ENCODE measurements at places on chromosomes 6 and 20.

DNA sequence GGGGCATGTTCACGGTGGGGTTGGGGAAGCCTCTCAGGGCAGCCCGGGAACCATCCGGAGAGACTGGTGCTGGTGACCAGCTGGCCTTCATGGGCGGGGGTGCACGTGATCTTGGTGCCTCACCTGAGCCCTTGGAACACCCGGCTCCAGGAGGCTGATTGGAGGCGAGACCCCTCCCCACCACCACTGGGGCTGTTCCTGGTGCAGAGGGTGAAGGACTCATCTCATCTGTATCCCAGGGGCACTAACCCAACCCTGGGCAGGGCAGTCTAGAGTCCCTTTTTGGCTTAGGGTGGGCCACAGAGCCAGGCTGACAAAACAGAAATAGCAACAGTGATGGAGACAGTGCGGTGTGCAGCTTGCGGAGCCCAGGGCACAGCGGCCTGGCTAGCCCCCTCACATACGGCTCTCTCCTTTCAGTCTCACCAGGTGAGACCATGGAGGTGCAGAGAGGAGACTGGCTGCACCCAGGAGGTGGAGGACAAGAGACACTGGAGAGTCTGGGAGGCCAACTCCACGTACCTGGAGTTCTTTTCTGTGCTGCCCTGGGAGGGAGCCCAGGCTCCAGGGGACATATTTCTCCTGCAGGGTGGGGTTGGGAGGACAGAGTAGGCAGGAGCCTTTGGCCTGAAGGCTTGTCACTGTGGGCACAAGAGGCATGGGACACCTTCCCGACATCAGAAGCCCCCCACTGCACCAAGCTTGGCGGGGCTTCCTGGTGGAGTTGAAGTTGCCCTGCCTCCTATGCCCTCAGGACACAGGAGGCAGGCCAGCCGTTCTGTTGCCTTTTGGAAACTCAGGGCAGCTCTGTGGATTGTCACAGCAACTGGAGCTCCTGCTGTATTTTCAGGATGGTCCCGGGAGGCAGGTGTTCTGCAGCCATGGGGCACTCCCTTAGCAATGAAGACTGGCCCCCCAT, 106.0 kb downstream of the SYCP2 start:
- no peak for DNase-seq

DNA sequence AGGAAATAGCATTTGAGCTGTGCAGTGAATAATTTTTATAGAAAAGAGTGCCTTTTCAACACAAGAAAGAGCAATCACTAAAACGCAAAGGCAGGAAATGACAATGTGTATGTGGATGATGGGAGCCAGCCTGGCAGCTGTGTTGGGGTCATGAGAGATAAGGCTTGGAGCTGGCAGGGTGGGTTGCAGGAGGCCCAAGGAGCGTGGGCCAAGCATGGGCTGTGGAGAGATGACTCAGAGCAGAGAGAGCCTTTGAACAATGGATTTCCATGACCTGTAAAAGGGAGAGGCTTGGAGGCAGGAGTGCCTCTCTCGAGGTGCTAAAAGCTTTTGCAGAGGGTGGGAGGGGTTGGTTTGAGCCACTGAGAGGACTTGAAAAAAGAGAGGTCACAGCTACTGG, 6.6 kb upstream of the TBC1D7 start:
- peak; percentile 78 for DNase-seq

GRCh38 chr6:360764-361373, 30.7 kb upstream of the IRF4 start:
- no peak for DNase-seq

DNA sequence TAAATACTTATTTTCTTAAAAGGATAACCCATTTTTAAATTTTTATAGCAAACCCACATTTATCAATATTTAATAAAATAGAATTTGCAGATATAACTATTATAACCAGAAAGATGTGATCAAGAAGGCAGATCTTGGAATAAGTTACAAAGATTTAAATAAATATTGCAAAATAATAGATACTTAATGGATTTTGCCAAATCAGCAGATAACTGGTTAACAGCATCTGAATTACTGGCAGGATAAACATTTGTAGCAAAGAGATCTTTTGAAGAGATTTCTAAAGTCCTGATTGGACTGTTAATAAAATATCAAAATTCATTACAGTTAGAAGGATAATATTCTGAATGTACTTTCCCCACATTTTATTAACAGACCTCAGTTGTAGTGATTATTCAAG, 144.2 kb downstream of the PDSS2 start:
- no peak for DNase-seq

- DNase-seq, result no peak
These were observed 34.1 kb downstream of the PDE10A start for GRCh38 chr6:165628955-165629354.

DNA sequence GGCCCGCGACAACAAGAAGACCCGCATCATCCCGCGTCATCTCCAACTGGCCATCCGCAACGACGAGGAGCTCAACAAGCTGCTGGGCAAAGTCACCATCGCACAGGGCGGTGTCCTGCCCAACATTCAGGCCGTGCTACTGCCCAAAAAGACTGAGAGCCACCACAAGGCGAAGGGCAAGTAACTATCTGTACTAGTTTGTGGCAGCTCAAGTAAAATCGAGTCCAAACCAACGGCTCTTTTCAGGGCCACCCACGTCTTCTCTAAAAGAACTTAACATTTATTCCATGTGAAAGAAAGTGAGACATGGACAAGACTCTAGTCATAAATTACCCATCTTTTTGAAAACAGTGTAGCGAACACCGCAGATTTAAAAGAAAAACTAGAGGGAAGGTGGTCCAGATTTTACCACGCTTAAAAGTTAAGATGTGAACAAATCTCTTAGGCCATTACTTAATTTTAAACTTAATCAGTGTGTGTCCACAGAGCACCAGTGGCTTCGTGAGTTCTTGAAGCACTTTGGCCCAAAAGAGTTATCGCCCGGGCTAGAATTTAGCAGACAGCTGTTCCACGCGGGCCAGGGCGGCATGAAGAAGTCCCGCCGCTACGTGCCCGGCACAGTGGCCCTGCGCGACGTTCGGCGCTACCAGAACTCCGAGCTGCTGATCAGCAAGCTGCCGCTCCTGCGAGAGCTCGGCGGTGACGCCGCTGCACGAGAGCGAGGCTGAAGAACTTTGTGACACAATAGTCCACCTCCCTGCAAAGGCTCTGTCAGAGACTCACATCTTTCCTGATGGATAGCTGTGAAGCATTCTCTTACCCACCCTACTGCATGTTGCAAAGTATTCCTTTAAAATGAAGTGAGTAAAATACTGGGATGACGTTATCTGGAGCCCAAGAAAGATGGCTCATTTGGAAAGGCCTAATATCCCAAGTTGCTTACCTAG, 113.9 kb upstream of the PRSS16 start:
- DNase-seq, result peak; percentile 68

GRCh38 chr6:145865175-145865574, 50.6 kb upstream of the FBXO30 start:
- DNase-seq, result no peak

DNA sequence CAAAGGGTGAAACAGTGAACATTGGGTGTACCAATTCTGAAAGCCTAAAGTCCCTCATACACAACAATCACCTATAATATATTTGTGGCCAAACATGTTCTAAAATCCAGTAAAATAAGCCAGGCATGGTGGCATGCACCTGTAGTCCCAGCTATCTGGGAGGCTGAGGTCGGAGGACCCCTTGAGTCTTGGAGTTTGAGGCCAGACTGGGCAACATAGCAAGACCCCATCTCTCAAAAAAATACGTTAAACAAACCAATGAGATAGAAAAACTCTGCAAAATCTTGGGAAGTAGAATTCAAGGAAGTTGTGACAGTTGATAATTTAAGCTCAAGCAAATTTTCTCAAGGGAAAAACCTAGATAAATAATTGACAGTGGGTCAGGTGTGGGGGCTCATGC, 92.6 kb downstream of the CAP2 start:
- no peak for DNase-seq

DNA sequence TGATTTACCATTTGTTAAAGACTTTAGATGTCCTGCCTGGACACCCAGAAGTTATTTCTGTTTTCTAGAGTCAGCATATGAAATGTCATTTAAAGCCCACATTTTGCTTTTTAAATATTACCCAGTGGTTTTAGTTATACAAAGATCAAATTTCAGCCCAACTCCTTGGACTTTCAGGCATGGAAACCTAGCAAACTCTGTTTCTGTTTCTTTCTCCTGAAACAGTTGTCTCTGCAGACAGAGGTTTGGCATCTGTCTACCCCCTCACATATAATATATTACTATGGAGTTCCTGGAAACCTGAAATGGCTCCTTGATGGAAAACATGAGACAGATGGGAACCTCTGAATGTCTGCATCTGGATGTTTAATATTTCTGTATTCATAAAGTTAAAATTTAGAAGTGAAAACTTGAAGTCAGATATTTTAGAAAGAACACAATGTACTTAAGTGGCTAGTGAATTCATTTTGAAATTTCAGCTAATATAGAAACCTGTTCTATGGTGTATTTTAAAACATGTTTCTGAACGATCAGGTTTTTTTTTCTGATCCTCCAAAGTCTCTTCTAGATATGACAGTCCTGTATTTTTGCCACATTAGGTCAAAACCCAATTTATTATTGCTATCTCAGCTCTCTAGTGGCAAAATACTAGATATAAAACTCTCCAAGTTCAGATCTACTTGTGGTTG, 743.3 kb downstream of the CD109 start:
- no peak for DNase-seq

DNA sequence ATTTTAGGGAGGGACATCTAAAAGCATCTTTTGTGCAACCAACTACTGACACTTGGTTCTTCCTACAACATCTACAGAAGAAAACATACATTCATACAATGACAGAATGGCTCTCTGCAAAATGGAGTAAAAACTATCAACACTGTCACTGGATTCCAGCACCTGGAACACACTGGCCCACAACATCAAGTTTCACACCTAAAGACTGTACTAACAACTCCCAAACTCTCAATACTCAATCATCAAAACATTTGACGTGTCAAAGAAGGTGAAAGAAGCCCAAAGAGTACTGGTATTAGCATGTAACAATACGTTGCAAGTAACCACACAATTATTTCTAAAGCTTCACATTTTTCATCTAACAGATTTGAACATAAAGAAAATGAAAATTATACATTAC, 2.1 kb downstream of the CPNE1 start:
- no peak for DNase-seq

GRCh38 chr6:47473791-47474346, 3.7 kb upstream of the CD2AP start:
- DNase-seq, result no peak

DNA sequence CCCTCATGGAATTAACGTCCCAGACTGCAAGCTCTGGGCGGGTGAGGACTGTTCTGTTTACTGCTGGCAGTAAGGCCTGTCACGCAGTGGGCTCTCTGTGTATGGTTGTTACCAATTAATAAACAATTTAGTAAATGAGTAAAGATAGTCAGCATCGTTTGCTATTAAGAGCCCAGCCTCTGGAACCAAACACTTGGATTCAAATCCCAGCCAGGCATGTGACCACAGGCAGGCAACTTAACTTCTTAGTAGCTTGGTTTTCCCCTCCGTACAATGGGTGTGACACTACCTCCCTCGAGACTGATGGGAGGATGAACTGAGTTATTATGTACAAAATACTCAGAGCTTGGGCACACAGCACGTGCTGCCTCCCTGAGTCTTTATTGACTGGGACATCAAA, 137.7 kb upstream of the ARMC2 start:
- no peak for DNase-seq

DNA sequence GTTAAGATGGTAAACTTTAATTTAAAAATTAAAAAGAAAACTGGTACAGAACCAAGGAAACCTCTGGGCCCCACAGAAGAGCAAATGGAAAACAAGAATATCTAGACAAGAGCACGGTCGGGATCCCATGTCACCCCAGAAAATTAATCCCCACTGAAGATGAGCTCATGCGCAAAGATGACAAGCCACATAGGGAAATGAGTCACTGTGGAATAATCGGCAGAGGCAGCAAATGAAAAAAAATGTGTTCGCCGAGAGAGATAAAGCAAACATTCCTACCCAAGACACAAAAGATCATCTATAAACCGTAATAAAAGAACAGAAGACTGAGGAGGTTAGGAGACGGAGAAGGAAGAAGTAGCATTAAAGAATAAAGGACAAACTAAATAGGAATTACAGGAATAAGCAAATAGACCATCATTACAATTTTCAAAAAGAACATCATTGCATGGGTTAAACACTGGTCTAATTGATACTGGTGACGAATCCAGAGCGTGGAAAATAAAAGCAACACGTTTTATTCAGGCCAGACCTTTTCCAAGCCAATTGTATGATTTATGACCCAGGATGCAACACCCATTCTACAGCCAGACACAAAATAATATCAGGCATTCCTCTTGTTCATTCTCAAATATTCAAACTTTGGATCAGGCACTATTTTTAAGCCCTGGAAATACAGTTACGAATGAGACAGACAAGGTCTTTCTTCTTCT, 138.0 kb upstream of the ARID1B start:
- no peak for DNase-seq

DNA sequence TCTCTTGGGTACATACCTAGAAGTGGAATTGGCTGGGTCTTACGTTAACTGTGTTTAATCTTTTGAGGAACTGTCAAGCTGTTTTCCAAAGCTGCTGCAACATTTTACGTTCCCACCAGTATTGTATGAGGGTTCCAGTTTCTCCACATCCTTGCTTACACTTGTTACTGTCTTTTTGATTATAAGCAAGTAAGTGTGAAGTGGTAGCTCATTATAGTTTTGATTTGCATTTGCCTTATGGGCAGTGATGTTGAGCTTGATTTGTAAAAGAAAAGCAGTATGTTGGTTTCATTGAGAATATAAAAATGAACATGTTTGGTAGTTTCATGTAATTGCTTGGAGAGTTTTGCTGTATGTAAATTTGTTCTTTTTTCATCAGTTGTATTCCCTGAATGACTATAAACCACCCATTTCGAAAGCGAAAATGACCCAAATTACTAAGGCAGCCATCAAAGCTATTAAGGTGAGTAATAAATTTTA, 40.4 kb downstream of the SCAF8 start:
- no peak for DNase-seq

Data from hematopoietic multipotent progenitor cell treated with erythropoietin and hydrocortisone succinate and interleukin-3 and kit ligand, for 15 days (in vitro differentiated cells).